ENCODE measurements at places on chromosomes 7 and 10.

DNA sequence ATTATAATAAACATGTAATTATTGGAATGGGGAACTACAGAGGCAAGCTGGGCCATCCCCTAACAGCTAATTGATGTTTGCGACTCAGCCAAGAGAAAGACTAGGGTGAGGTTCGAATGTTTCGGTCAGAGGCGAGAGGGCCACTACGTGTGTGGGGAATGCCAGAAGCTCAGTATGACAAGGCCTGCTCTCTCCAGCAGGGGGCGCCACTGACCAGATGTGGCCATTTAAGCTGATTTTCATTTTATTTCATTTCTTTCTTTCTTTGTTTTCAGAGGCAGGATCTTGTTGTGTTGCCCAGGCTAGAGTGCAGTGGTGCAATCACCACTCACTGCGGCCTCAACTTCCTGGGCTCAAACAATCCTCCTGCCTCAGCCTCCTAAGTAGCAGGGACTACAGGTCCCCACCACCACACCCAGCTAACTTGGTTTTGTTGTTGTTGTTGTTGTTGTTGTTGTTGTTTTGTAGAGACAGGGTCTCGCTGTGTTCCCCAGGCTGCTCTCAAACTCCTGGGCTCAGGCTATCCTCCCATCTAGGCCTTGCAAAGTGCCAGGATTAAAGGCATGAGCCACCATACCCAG, 38.1 kb downstream of the TMEM130 start:
- DNase-seq, result peak; percentile 40

DNA sequence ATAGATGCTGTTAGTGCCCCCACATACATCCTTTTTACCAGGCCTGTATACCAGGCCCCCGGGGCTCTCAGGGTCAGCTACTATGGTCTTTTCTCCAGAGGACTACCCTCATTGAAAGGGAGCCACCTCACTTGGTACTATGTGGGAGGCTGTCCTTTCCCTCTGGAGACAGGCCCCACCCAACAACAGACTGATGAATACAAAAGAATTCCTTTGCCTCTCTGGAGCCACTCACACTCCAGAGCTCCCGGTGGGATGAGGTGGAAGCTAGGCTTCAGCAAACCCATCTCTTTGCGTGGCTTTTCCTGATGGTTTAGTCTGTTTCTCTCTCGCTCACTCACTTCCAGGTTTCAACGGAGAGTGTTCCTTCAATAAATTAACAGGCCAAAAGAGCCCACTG, 30.3 kb downstream of the ANKMY2 start:
- no peak for DNase-seq

DNA sequence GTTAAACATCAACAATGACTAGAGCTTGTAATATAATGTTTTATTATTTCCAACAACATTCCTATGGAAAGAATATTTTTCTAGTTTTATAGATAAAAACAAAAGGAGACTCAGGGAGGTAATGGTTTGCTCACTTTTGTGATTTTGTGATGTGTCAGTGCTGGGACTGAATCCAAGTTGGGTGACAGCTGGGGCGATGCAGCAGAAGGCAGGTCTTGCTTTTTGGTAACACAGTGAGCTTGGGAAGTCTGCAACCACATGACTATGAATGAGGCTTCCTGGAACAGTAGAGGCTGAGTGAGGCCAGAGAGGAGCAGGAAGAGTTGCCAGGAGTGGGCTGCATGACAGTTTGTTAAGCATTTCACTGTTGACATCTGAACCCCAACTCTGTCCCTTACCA, 4.9 kb upstream of the YKT6 start:
- DNase-seq, result peak; percentile 7

- DNase-seq, result no peak
Measured at GRCh38 chr10:131901181-131901829, 497 bp downstream of the PPP2R2D start.

DNA sequence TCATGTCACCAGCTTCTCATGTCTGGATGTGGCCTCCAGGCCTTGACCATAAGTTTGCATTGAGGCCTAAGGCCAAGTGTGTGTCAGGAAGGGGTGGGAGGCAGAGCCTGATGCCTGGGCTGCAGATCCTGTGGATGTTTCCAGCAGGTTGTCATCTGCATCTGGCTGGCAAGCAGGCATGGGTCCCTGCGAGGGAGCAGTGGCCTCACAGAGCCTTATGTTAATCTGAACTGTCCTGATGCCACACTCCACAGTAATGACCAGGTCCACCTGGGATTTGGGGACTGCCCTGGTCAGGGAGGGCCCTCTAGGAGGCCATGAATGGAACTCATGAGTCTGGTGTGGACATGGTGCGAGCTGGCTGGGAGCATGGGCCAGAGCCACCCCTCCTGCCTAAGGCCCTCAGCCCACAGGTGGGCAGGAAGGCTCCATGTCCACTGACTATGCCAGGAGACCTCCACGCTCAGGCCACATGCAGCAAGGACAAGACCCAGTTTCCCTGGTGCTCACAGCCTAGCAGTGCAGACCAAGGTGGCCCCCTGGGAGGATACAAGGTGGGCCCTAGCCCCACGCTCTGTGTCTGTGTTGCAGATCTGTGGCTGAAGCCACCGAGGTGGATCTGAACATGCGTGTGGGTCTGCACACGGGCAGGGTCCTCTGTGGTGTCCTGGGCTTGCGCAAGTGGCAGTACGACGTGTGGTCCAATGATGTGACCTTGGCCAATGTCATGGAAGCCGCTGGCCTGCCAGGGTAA, 83.1 kb downstream of the ADCY1 start:
- no peak for DNase-seq

DNA sequence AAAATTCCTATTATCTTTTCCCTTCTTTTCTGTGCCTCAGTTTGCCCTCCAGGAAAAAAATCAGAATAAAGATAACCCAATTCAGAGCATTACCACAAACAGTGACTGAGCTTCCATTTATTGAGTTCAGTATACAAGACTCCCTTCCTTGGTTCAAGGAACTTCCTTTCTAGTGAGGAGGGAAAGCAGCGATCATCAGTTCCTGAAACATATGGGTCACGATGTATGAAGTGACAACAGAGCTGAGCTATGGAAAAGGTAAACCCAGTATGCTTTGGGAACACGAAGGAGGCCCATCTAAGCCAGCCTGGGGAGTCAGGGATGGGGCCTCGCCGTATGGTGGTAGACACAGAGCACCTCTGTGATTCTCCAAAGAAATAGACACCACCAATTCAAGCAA, 15.8 kb downstream of the C10orf71 start:
- no peak for DNase-seq

DNA sequence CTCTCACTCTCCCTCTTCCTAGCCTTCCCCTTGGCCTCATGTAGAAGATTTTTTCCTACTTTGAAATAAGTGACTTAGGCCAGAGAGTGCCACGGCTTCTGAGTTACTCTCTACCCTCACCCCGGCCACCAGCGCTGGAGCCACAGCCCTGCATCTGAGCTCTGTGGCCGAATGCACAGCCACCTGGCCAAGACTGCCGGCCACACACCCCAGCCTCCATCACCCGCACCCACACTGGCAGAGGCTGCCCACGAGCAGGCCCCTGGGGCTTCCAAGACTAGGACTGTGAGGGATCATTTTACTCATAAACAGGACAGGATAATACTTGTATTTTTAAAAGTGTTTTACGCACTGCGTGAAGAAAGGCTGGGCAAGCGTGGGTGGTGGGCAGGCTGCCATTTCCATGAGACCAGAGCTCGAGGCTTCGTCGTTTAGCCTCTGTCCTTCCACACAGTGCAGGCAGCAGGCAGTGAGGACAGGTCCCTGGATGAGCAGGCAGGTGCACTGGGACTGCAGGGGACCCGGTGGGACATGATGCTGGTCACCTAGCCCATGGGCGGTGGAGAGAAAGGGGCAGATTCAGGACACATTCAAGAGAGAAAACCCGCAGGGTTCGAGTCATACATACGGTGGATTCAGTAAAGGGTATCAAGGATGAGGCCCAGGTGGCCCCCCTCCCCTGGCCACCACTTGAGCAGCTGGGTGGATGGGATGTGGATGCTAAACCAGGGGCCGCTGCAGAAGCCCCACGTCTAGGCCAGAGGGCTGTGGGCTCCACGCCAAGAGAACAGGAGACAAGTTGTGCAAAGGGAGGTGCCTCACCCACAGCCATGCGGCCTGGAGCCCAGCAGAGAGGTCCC, 35.5 kb upstream of the RNF32 start:
- no peak for DNase-seq

GRCh38 chr10:126787201-126787600, 116.7 kb upstream of the C10orf90 start:
- no peak for DNase-seq

DNA sequence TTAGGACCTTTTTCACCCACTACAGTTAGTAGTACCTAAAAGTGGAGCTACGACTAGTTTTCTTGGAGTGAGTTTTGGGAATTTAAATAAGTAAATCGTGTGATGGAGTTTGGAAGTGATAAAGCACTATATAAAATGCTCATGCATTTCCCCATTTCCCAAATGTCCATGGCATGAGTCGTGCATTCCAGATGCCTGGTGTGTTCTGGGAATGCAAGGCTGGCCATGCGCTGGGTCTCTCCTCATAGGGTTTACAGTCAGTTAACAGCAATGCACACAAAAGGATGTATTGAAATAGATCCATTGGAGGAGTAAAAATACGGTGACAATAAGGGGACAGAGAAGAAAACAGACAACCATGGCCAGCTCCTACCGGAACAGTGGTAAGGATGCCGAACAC, 149.8 kb downstream of the DPP6 start:
- no peak for DNase-seq

DNA sequence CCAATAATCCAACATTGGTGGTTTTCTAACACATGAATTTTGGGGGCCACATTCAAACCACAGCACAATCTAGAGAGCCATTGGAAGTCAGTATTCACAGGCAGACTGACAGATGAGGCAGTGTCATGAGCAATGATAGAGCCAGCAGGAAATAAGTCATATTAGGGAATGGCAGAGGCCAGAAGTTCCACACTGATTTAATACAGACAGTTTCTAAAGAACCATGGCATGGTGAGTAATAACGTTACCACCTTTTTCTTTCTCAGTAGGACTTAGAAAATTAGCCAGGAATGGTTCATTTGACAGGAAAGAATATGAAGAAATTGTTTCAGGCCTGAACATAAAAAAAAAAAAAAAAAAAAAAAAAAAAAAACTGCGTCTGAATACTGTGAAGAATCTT, 210.3 kb downstream of the GPAM start:
- DNase-seq, result no peak

- no peak for DNase-seq
Measured at GRCh38 chr10:121216721-121217181, 365.6 kb downstream of the WDR11 start.

GRCh38 chr7:33079763-33080690, 17.5 kb upstream of the NT5C3A start:
- DNase-seq, result no peak

GRCh38 chr7:5234852-5235831, 45.1 kb downstream of the WIPI2 start:
- DNase-seq, result no peak

DNA sequence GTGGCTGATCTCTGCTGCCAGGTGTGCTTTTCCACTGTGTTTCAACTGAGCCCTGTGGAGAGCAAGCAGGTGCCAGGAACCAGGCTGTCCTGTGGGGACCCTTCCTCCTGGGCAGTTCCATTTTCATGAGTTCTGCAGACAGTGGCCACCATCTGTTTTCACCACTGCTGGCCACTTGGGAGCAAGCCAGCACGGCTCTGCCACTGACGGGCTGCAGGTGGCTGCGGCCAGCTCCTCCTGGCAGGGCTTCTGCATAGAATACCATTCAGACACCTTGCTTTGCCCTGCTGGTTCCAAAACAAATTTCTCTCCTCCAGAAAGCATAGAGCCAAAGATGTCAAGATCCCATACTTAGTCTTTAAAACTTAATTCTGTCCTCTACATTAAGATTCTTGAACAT, 48.3 kb downstream of the LANCL2 start:
- DNase-seq, result no peak

- DNase-seq, result peak; percentile 35
Measured at GRCh38 chr10:96288151-96288621, 16.0 kb upstream of the DNTT start.

- DNase-seq, result no peak
Measured at GRCh38 chr10:10676972-10677371, 340.7 kb upstream of the CELF2 start.

- DNase-seq, result no peak
Measured at GRCh38 chr7:20892776-20893175, 106.1 kb upstream of the SP8 start.

- DNase-seq, result no peak
Measured at GRCh38 chr10:51176976-51177695, 102.8 kb downstream of the PRKG1 start.

DNA sequence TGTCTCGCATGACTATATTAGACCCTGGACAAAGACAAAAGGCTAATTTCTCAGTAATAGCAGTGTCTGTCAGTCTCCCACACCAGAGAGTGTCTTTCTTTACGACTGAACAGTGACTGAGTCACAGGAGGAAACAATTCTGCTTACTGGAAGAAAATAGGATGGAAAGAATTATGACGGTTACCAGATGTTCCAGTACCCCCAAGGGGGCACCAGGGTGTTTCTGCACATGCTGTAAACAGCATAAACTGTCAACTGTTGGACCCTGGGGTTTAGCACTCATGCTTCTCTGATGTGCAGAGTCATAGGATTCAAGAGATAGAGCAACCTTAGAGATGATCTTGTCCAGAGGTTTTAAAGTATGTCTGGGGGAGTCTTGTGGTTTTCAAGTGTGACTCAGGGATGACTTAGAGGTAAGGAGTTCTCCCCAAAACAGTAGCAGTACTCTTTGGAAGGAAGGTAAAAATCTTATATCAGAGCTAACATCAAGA, 291.7 kb downstream of the THSD7A start:
- DNase-seq, result peak; percentile 65

DNA sequence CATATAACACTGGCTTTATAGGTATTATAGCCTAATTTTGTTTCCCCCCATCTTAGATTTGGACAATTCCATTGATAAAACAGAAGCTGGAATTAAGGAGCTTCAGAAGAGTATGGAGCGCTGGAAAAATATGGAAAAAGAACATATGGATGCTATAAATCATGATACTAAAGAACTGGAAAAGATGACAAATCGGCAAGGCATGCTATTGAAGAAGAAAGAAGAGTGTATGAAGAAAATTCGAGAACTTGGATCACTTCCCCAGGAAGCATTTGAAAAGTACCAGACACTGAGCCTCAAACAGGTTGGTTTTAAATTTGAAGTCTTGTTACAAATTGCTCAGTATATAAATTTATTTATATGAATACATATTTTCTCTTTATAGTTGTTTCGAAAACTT, 34.1 kb downstream of the SMC3 start:
- no peak for DNase-seq

GRCh38 chr10:15943426-15943825, 83.1 kb upstream of the MINDY3 start:
- no peak for DNase-seq

- no peak for DNase-seq
Measured at GRCh38 chr7:100430493-100431285, 1.1 kb downstream of the MEPCE start.
